Breast epithelium (tissue), 4 donors: ENCODE measurements at places on chromosomes 7 and 10.

DNA sequence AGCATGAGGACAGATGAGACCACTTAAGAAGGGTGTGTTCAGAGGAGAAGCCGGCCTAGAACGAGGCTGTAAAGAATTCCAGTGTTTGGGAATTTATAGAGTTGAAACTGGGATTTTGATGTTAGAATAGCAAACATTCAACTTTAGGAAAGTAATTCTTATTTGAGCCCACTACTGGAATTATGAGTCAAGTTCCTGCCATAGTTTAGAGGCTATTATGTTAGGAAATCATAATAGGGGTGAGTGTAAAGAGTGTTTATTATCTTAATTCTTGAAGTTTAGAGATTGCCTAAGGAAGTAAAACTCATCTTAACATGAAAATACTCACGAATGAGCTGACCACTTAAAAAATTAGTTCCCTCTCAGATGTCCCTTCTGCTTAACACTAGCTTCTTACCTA lies 2.1 kb downstream of the CBLL1 start:
- no peak for DNase-seq

DNA sequence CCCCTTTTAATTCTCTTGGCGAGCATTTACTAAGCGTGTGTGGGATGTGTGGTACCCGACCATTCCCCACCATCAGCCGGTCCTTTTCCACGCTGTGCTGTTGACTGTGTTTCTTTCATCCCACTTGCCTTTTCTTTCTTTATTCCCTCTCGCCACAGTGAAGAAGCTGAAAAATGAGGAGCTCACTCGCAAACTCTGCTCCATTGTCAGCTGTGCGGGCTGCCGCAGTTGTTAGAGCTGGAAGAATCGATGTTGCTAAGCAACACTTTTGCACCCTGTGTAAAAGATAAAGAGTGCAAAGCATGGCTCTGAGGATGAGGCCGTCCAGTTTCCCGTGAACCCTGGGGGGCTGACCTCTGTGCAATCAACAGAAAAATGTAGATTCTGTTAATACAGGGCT lies 203.1 kb upstream of the NEBL start:
- no peak for DNase-seq

DNA sequence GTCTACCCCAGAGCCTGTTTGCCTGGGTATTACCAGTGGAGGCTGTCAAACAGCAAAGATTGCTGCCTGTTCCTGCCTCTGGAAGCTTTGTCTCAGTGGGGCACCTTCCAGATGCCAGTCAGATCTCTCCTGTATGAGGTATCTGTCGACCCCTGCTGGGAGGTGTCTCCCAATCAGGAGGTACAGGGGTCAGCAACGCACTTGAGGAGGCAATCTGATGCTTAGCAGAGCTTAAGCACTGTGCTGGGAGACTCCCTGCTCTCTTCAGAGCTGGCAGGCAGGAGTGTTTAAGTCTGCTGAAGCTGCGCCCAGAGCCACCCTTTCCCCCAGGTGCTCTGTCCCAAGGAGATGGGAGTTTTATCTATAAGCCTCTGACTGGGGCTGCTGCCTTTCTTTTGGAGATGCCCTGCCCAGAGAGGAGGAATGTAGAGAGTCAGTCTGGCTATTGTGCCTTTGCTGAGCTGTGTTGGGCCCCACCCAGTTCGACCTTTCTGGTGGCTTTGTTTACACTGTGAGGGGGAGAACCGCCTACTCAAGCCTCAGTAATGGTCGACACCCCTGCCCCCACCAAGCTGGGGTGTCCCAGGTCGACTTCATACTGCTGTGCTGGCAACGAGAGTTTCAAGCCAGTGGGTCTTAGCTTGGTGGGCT lies 62.2 kb downstream of the PPP1R9A start:
- no peak for DNase-seq

DNA sequence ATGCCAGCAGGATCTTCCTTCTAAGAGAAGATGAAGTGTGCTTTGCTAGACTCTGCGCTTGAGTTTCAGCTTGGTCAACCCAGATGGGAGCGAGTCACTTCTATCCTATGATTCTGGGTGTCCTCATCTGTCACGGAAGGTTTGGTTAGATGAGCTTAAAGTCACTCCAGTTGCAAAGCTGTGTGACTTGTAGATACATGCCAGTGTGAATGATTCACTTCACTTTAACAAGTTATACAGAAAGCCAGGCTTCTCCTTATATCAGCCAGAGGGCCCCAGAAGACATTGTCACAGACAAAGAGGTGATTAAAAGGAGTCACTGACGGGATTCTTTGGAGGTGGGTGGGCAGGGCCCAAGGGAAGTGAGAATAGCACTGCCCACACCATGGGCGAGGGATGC lies 122.6 kb upstream of the PFKP start:
- DNase-seq, result no peak

- DNase-seq, result no peak
Observed at GRCh38 chr7:32762925-32763293, 128.7 kb downstream of the KBTBD2 start.
